ENCODE measurements at places on chromosomes 4 and X.

DNA sequence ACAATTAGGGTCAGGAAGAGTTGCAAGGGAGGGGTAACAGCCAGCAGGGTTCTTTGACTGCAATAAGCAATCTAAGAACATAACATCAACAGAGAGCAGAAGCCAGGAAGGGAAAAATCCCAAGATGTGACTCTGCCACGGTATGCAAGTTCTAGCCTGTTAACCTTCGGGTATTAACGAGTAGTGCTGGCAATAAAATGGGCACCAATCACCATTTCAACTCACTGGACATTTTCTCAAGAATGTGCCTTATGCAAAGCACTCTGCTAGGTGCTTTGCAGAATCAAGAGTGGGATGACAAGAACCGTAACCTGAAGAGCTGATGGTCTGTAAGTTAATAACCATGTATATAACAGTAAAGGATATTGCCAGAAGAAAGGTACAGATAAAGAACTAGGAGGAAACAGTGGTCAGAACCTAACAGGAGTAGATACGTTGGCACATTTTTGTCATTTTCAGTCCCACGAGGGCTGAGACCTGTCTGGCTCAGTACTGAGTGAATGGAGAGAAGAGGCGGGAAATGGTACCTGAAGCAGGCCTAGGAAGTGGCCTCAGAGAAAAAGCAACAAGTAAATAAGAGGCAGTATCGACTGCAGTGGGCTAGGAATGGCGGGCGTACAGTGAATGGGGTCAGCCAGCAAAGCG lies 2.7 kb downstream of the ELOVL6 start:
- peak; percentile 5 for DNase-seq

GRCh38 chrX:40423299-40423698 lies 157.5 kb upstream of the ATP6AP2 start:
- DNase-seq = no peak

DNA sequence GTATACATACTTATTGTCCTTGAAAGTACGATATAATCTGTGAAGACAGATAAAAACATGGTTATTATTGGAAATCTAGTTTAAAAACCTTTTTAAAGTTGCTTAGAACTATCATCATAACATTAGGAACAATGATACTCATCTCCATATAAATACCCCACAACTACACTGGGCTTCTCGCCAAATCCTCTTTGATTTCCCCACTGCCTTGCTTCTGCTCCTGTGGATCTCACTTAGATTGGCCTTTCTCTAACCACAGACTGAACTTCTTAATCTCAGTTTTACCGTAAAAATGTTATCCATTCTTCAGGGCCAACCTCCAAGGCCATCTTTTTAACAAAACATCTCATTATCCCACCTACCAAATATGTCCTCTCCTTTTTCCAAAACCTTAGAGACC lies 77.6 kb downstream of the PRKG2 start:
- DNase-seq = no peak

GRCh38 chrX:3380603-3381002 lies 34.2 kb upstream of the MXRA5 start:
- DNase-seq = no peak

DNA sequence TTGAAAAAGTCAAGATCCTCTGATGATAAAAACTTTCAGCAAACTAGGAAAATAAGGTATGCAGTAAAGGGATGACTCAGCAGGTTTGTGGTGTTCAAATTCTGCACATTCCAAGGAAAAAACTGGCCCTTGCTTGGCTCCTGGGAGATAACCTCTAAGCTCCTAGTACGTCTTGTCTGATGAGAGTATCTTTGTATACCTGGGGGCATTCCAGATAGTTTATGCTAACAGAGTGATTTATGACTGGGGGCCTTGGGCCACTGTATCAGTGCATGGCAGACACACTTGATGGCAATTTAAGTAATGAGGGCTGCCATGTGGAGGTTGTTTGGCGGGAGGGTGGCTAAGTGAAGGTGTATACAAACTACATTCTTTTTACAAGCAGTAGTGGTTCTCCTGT lies 56.9 kb downstream of the NSG1 start:
- no peak for DNase-seq

DNA sequence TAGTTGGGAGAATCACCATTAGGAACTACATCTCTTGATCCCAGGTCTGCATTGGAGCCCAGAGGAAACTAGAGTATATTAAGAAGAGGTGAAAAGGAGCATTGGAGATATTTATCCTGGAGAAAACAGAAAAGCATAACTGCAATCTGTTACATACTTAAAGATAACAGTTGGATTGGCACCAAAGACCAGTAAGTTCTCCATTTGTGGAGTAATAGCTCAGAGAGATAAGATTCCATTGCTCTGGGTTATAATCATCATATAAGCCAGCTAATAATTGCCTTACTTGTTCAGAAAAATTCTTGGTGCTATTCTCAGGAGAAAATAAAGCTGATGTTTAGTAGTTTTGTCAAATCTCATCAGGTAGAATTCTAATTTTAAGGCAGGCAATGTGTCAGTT lies 20.6 kb downstream of the GRPR start:
- DNase-seq = no peak

GRCh38 chr4:10606483-10607155 lies 77.9 kb downstream of the CLNK start:
- DNase-seq = no peak

DNA sequence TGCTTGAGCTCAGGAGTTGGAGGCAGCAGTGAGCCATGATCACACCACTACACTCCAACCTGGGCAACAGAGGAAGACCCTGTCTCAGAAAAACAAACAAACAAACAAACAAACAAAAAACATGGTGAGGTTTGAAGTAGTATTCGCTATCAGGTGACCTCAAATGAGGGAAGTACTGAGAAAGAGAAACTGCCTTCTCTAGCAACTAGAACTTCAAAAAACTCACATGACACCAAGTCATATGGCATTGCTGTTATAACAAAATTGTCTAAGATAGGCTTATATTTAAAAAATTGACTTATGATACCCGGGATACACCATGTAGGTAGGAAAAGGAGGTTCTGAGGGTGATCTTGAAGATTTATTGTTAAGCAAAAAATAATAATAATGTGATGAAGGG lies 10.3 kb downstream of the MPP1 start:
- DNase-seq = no peak

- DNase-seq = no peak
Measured at GRCh38 chr4:48804584-48805301, 24.7 kb upstream of the FRYL start.

- no peak for DNase-seq
Measured at GRCh38 chr4:109589119-109589518, 29.1 kb downstream of the MCUB start.

GRCh38 chrX:48700951-48701653 lies 4.6 kb downstream of the SUV39H1 start:
- no peak for DNase-seq

GRCh38 chr4:110196206-110196870 lies 2.1 kb downstream of the ELOVL6 start:
- peak; percentile 31 for DNase-seq

All from CD4-positive, alpha-beta T cell treated with Interleukin-2 at 100 ng/mL for 4 hours (primary cell).